ENCODE measurements at places on chromosomes 16 and 17. TPM values are rescaled to one million over a fixed set of nuclear protein-coding genes. Genes with fewer than 3 reads are reported as not detected.

GRCh38 chr16:78925083-78925767 lies 675.3 kb downstream of the MAF start:
- no peaks in the 10 kb centered on the region for H3K27me3 ChIP-seq
- no peak overlapping the region for H3K4me3 ChIP-seq
- H3K4me1 ChIP-seq: no peaks in the 10 kb centered on the region
- H3K36me3 ChIP-seq: no peaks in the 10 kb centered on the region
- DNase-seq: no peak

The TELO2 gene
- 28.2 TPM for polyA plus RNA-seq

The CD19 gene
- not detected for polyA plus RNA-seq

The PGAP3 gene
- polyA plus RNA-seq: 10.4 TPM

The SLC5A10 gene
- not detected for polyA plus RNA-seq
